Astrocyte of the hippocampus (primary cell): ENCODE measurements at places on chromosomes 3 and 15.
A peak's percentile ranks its signal among the peaks of the same experiment; 100 is the strongest.

GRCh38 chr3:14581334-14582044, 41.3 kb upstream of the GRIP2 start:
- no peak for DNase-seq

- DNase-seq: no peak
Observed at GRCh38 chr3:148332509-148332908, 365.2 kb upstream of the AGTR1 start.

DNA sequence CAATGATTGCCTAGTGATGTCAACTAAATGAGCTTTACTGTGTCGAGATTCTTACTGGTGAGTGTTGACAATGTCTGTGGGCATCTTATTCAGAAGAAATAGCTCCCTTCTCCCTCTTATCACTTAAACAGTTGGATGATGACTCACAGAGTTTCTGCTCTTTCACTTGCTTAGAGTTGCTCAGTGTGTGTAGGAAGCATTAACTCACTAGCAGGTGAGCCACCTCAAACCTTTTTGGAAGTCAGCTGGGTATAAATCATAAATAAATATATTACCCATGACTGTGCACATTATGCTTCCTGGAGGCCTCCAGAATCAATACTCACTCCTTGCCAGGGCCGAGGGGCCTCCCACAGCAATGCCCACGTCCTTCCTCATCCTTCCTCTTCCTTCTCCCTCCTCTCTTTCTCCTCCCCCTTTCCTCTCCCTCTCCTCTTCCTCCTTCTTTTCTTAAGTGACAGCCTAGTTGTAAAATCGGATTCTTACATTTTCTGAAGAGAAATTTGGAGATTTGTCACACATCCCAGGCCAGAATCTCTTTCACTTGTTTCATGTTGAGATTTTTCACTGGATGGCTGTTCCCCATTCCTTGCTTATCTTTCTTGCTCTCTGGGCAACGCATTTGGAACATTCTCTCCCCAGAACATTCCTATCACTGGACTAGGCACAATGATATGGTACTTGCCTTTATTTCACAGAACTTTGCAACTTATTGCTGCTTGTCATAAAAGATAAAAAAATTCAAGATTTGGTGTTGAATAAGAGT, 17.5 kb downstream of the SHC4 start:
- peak; percentile 57 for DNase-seq

GRCh38 chr3:61809879-61810278, 248.5 kb downstream of the PTPRG start:
- no peak for DNase-seq

DNA sequence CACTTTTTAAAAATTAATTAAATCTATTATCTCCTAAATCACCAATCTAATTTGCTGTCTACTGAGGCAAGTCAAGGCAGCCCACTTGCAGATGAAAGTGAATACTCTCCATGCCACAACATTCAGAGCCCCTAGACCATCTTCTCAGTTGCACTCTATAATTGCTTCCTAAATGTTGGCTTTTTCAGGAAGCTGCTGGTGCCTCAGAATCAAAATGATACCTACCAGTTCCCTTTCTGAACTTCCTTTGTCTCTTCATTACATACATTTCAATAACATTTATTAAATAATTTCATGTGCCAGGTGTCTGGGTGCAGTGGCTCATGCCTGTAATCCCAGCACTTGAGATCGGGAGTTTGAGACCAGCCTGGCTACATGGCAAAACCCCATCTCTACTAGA, 124.1 kb downstream of the SERPINI1 start:
- DNase-seq: no peak

DNA sequence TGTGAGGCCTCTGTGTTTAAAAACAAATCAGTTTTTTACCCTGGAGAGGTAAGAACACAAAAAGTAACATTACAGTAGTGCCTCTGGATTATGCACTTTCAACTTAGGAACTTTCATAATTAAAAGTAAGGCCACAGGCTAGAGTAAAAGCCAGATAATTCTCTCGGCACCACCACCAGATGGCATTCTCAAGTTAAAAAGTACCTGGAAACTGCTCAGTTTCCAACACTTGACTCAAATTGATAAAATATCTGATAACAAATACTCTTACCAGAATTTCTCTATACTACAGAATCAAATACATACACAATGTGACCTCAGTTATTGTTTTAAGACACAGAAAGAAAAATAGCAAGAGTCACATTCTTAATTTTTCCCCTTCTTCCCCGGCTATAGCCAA, 19.9 kb downstream of the SPICE1 start:
- DNase-seq: peak; percentile 50

DNA sequence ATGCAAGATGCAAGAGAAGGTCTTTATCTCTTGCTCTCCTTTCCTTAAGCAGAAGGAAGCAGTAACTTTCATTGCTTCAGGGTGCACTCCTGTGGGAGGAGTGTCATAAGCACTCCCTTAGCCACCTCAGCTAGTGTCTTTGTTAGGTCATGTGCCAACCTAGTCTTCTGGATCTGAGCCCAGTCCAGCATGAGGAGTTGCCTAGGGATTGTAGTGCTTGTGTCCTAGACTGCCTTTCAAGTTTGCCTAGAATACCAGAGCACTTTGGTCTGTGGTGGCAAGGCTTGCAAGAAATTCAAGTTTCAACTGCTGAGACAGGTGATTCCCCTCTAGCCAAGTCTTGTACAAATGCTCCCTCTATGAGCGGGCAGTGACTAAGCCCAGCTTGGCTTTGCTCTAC, 633.6 kb downstream of the ZNF385D start:
- no peak for DNase-seq

GRCh38 chr3:116067326-116067725, 378.0 kb downstream of the LSAMP start:
- DNase-seq: no peak

- peak; percentile 87 for DNase-seq
Observed at GRCh38 chr15:41606997-41607396, 48.0 kb downstream of the TYRO3 start.
